LNCaP clone FGC (cell line): ENCODE measurements at places on chromosomes 6 and 20.

GRCh38 chr6:22476811-22477390 is 92.5 kb upstream of the HDGFL1 start:
- DNase-seq = no peak

DNA sequence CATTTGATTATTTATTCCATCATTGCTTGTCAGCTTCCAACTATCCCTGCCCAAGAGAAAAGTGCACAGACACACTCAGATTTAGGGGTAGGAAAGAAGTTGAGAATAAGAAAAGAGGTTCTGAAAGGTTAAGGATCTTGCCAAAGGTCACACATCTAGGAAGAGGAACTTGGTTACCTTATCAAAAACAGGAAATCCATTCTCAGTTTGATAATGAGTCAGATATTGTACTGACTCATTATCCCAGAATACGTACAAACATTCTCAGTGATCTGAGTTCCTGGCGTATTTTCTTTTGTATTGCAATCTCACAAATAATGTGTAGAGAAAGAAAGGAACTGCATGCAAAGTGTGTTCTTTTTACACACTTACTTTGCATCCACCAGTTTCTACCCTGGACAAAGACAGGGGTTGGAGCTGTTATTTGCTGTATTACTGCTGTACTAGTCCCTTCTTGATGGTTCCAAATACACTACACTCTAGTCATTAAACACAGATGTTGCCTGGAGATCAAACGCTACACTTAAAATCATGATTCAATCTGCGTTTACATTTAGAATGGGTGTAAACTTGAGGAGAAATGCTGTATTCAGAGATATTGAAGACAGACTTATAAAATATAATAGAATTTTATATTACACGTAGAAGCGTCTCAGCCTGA is 545.7 kb downstream of the PRKN start:
- DNase-seq = no peak

DNA sequence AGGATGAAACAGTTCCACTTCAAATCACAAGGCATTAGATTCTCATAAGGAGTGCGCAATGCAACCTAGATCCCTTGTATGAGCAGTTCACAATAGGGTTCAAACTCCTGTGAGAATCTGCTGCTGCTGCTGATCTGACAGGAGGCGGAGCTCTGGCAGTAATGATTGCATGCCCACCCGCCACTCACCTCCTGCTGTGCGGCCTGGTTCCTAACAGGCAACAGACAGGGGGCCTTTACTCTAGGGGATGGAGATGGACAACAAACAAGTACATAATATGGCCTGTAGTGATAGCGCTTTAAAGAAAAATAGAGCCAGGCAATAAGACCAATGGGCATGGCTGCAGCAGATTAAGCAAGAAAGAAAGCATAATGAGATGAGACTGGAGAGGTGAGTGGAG is 2.7 kb upstream of the TBC1D22B start:
- DNase-seq = no peak

DNA sequence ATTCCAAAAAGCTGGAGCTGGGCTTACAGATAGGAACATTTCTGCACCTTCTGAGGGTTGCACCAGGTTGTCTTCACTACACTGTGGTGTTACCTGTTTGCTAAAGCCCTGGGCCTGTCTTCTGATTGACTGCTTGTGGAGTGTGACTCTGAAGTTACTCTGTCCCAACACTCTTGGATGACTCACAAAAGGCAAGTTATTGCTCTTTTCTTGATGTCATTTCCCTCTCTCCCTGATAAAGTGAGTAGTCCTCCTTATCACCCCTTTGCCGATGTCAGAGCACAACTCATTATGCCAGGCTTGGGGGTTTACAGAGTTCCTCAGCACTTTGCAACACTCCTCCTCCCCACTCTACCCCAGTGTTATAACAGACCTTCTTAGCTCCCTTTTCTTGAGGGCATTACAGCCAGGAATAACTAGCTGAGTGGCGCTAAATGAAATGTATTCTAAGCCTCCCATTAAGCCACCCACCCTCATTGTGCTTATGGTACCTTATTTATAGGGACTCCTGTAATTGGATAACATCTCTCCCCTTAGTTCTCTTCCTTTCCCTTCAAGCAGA is 36.1 kb upstream of the NKX2-4 start:
- no peak for DNase-seq
